ENCODE measurements at places on chromosomes 16 and 17. TPM values are rescaled to one million over a fixed set of nuclear protein-coding genes. Genes with fewer than 3 reads are reported as not detected.

DNA sequence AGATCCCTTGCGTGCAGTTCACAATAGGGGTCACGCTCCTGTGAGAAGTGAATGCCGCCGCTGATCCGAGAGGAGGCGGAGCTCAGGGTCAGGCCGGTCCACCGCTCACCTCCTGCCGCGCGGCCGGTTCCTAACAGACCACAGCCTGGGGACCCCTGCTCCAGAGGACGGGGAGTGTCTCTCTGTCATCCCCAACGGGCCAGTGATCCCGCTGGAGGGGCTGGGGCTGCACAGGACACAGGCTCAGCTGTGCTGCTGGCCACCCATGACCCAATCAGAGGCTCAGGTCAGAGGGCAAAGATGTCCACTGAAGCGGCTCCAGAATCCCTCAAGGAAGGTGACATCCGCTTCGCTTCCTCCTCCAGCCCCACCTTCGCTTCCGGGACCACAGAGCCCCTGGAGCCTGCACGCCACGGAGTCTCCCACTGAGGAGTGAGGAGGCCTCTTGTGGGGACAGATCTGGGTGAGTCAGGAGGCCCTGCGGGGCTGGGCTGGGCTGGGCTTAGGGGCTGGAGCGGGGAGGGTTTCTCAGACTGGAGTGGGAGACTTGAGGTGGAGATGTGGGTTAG, 115.4 kb downstream of the METRNL start:
- peak overlapping the region; percentile 13 for H3K27ac ChIP-seq
- peak; percentile 5 for DNase-seq
- H3K4me3 ChIP-seq: no peak overlapping the region
- peaks cover 27% of the 10 kb centered on the region for H3K4me1 ChIP-seq
- H3K36me3 ChIP-seq: no peaks in the 10 kb centered on the region

The NPTX1 gene
- total RNA-seq: 27.5 TPM

The TLCD3B gene
- 3.7 TPM for total RNA-seq

GRCh38 chr17:14398766-14399165, 97.9 kb downstream of the HS3ST3B1 start:
- peaks cover 12% of the 10 kb centered on the region for H3K4me1 ChIP-seq
- peaks cover 1% of the 10 kb centered on the region for H3K36me3 ChIP-seq
- no peaks in the 10 kb centered on the region for H3K27me3 ChIP-seq
- no peak overlapping the region for H3K4me3 ChIP-seq
- DNase-seq: no peak
- no peak overlapping the region for H3K27ac ChIP-seq

DNA sequence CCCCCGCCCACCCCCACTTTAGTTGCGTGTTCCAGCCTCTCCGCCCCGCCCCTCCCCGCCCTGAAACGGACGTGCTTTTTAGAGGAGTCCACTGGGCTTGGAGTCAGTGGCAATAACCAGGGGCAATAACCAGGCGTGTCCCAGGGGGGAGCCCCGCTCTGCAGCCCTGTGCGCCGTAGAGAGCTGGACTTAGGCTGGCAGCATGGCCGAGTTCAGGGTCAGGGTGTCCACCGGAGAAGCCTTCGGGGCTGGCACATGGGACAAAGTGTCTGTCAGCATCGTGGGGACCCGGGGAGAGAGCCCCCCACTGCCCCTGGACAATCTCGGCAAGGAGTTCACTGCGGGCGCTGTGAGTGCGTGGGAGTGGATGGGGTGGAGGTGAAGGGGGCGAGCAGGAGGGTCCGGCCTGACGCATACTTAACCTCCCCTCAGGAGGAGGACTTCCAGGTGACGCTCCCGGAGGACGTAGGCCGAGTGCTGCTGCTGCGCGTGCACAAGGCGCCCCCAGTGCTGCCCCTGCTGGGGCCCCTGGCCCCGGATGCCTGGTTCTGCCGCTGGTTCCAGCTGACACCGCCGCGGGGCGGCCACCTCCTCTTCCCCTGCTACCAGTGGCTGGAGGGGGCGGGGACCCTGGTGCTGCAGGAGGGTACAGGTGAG, at the start of gene ALOX15B:
TSS of gene ALOX15B (plus strand) at position 106 of the 657 bp plus-strand sequence. CDS start at position 203, 97 bp downstream.
- peaks cover 25% of the 10 kb centered on the region for H3K27me3 ChIP-seq
- no peaks in the 10 kb centered on the region for H3K36me3 ChIP-seq
- H3K4me3 ChIP-seq: no peak within 1 kb of the TSS
- no peaks in the 10 kb centered on the region for H3K4me1 ChIP-seq
- H3K27ac ChIP-seq: no peak within 1 kb of the TSS

GRCh38 chr17:74442670-74443515, 11.0 kb downstream of the GPRC5C start:
- H3K4me3 ChIP-seq: no peak overlapping the region
- peaks cover 3% of the 10 kb centered on the region for H3K27me3 ChIP-seq
- H3K4me1 ChIP-seq: no peaks in the 10 kb centered on the region
- H3K36me3 ChIP-seq: no peaks in the 10 kb centered on the region
- H3K27ac ChIP-seq: no peak overlapping the region
- peak; percentile 48 for DNase-seq

DNA sequence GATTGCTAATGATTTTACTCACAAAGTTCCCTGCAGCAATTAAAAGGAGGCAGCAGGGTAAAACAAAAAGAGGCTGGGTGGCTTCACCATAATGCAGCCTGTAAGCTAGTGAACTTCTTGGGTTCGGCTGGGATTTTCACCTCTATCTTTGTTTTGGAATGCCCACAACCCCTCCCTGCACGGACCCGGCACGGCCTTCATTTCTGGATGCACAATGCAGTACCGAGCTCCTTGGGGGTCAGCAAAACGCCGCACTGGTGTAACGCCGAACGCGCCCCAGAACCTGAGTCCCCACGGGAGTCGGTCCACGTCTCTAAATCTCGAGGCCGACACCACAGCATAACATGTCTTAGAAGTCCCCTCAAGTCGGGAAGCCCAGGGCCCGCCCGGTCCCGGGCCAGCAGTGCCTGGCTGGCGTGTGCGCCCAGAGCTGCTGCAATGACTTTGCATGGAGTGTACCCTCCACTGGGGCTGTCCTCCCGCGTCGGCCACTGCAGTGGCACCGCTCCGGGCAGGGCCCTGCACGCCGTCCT, 759 bp downstream of the UBE2O start:
- peak overlapping the region; percentile 55 for H3K27ac ChIP-seq
- H3K36me3 ChIP-seq: peaks cover 2% of the 10 kb centered on the region
- H3K27me3 ChIP-seq: no peaks in the 10 kb centered on the region
- no peak for DNase-seq
- H3K4me3 ChIP-seq: peak overlapping the region; percentile 84

The CDH5 gene
- not detected for total RNA-seq

The TRPV3 gene
- 0.61 TPM for total RNA-seq

- peak; percentile 88 for DNase-seq
- H3K36me3 ChIP-seq: peaks cover 15% of the 10 kb centered on the region
- peak overlapping the region; percentile 79 for H3K4me3 ChIP-seq
- H3K27me3 ChIP-seq: no peaks in the 10 kb centered on the region
Measured at GRCh38 chr17:68346448-68346847, 55.2 kb downstream of the ARSG start.

- H3K36me3 ChIP-seq: no peaks in the 10 kb centered on the region
- H3K4me1 ChIP-seq: peaks cover 32% of the 10 kb centered on the region
- peaks cover 3% of the 10 kb centered on the region for H3K27me3 ChIP-seq
- peak; percentile 68 for DNase-seq
Measured at GRCh38 chr17:7047566-7047965, 3.7 kb upstream of the SLC16A11 start.
